Activated gamma-delta T cell treated with Interleukin-2 at 50 U/mL for 16 hours (primary cell): ENCODE measurements at places on chromosomes 12 and 14.

DNA sequence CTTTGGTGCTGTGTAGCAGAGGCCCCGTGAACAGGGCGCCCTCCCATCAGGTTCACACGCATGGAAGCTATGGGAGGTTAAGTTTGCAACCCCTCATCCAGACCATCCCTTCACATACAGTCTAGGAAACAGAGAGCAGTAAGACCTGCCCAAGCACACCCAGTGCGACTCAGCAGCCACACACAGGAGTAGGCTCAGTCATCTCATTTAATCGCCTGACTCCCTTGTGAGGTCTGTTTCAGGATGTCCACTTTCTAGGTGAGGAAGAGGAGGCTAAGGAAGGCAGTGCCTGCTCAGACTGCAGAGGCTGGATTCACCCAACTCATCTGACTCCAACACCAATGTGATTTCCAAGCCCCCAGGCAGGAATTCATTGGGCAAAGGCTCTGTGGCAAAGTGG, 11.9 kb downstream of the BDKRB1 start:
- no peak for DNase-seq

- DNase-seq, result no peak
Observed at GRCh38 chr14:85358136-85358785, 171.7 kb upstream of the FLRT2 start.

DNA sequence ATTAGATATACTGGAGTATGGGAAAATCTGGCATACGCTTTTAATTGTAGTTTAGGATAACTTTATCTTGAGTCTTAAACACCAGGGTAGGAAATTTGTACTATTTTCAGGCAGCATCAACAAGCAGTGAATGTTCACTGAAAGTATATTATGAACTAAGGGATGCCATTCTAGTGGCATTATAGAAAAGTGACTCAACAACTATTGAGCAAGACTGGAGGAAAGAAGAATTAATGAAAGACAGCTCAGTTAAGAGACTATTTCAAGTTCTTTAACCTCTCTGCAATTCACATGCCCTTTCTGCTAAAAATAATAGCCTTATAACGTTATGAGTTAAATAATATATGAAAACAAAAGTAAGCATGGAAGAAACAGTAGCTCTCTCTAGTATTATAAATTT, 343.1 kb downstream of the FSCB start:
- DNase-seq, result no peak

DNA sequence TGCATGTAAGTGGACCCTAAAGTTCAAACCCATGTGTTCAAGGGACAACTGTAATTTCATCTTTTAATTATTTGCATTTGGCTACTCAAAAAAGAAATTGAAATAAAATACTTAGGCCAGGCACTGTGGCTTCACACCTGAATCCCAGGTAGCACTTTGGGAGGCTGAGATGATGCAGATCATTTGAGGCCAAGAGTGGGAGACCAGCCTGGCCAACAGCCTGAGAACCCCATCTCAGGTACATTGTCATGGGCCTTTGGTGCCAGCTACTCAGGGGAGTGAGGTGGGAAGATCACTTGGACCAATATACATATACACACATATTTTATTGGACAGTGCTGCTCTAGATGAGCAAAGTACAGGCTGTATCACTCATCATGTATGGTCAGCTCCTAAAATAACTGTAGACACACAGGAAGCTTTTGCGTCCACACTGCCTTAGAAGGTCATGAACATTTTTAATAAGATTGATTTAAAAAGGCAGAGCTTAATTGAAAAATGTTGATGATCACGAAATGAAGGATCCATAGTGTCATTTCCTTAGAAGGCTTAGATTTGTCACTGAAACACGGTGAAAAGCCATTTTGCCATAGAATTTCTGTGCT, 2.5 kb upstream of the ZCCHC8 start:
- no peak for DNase-seq

GRCh38 chr12:44654646-44655639, 221.2 kb downstream of the NELL2 start:
- DNase-seq, result no peak

DNA sequence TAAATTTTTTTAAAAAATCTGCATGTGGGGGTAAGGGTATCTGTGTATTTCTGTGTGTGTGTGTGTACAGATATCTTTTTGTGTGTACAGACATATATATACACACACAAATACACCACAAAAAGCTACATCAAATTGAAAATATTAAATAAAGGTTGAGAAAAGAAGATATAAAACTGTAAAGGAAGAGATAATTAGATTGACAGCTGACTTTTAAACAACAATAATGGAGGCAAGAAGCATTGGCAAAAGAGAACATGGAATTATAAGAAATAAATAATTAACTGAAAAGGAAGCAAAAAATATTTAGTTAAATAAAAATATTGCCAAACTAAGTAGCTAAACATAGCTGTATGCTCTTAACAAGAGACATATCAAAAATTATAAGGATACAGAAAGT, 291.4 kb downstream of the FSCB start:
- no peak for DNase-seq

DNA sequence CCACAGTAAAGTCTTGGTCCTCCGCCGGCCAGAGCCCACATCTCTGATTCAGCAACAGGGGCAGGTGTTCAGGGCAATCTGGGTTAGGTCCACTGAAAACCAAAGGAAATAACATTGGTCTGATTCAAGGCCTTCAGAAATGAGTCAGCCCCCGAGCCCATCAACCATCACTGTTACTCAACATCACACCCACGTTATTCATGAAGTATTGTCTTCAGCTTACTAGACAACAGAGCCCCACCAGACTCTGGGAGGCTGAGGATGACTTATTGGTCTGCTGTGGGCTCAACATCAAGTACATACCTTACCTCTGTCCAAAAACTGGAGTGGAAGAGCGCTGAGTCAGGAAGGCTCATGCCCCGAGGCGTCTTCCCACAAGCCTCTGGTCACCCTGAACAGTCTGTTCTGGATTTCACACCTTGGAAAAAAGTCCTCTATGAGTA, 97.5 kb downstream of the ZFP36L1 start:
- peak; percentile 37 for DNase-seq

DNA sequence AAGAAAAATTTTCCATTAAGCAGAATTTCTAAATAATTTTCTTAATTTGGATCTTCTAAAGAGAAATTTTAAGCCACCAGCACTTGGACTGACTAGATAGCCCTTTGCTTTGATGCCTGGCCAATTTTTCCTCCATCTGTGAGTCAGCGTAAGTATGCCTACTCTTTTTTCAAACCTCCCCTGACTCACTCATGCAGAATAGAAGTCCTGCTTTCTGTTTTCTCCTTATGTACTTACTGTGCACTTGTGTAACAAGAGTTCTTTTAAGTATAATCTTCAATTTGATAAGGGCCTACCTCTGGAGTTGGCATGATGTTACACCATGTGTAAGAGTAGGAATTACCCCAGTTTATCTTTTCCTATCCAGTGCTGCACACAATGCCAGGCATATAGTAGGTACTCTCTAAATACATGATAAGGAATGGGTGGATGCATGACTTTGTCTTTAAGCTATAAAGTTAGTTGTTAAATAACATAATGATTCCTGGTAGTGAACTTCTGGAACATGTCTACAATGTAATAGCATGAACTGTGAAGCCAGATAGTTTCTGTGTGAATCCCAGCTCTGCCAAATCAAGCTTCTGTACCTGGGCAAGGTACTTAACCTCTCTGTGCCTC, 329.6 kb downstream of the TMTC2 start:
- no peak for DNase-seq

DNA sequence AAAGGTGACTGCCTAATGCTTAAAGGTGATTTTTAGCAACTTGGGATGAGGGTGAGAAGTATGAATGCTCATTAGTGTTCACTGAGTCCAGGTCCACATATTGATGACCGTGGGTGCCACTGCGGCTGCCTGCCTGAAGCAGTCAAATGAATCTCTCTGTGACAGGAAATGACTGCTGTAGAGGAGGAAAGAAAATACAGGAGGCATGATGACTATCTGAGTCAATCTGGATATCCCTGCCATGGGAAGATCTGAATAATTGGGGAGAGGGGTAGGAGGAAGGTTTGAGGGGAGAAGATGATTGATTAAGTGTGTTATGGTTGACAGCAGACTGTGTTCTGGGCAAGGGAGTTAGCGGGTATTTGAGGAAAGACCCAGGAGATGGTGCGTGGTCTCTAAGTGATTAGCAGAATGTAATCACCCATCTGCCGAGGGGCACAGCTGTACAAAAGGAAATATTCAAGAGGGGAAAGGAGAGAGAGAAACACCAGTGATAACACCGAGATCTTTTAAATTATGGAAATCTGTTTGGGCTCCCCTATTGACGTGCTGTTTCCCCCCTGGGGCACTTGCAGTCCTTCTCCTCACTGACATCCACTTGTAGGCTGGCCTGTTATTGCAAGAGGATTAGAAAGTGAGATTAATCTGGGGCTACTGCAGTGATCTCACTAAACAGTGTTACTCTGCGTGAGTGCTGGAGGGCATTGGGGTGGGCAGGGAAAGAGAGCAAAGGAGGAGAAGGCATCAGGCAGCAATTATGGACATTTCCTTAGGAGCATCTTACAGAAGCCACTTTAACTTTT, 97.7 kb downstream of the AKAP6 start:
- no peak for DNase-seq

DNA sequence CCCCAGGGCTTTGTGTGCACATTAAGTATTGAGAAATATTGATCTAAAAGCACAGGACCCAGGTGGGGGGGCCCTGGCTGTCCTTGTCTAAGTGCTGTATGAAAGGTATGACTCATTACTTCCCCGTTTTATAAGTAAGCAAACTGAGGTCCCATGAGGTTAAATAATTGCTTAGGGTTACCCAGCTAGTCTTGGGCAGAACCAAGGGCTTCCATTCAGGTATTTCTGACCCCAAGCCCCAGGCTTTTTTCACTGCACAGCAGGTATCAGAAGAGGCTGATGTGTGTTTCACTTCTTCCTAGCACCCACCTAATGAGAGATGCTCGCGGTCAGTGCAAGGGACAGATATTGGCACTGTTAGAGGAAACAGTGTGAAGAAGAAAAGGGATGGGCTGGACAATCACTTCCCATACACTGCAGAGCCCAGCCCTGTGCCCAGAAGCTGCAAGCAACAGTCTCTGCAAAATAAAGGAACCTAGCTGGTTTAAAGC, 4.7 kb upstream of the TC2N start:
- peak; percentile 34 for DNase-seq

GRCh38 chr12:105574056-105574715, 243.7 kb downstream of the C12orf75 start:
- DNase-seq, result no peak

GRCh38 chr14:56694609-56695008, 115.0 kb downstream of the TMEM260 start:
- DNase-seq, result no peak

GRCh38 chr14:103084021-103084919, at the start of gene LBHD2:
LBHD2 (plus strand) TSS chr14:103084210; CDS start chr14:103086013, 1,803 bp downstream.
- no peak for DNase-seq

DNA sequence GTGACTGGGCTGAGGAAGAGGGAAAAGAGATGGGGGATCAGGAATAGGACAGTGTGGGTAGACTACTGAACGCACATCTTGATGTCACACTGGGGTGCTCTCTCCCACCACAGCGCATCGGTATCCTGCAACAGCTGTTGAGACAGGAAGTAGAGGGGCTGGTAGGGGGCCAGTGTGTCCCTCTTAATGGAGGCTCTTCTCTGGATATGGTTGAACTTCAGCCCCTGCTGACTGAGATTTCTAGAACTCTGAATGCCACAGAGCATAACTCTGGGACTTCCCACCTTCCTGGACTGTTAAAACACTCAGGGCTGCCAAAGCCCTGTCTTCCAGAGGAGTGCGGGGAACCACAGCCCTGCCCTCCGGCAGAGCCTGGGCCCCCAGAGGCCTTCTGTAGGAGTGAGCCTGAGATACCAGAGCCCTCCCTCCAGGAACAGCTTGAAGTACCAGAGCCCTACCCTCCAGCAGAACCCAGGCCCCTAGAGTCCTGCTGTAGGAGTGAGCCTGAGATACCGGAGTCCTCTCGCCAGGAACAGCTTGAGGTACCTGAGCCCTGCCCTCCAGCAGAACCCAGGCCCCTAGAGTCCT, 6.9 kb downstream of the C1QL4 start:
- DNase-seq, result no peak
